ENCODE measurements at places on chromosomes 1 and 21.

DNA sequence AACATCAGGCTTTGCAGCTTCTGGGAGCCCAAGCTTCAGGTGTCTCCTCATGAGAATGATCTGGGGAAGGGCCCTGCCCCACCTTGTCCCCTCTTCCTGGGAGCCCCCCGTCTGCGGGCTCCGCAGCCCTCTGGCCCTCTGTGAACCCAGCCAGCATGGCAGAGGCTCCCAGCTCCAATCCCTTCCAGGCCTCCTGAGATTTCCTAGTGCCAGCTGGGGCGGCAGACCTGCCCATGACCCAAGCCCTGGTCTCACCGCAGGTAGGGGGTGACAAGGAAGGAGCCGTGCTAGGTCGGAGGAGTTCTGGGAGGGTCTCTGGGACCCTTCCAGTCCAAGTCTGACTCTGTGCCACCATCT is 7.7 kb downstream of the PLEKHG5 start:
- no peak for DNase-seq

- DNase-seq: no peak
Measured at GRCh38 chr1:184399192-184399847, 12.5 kb downstream of the C1orf21 start.

DNA sequence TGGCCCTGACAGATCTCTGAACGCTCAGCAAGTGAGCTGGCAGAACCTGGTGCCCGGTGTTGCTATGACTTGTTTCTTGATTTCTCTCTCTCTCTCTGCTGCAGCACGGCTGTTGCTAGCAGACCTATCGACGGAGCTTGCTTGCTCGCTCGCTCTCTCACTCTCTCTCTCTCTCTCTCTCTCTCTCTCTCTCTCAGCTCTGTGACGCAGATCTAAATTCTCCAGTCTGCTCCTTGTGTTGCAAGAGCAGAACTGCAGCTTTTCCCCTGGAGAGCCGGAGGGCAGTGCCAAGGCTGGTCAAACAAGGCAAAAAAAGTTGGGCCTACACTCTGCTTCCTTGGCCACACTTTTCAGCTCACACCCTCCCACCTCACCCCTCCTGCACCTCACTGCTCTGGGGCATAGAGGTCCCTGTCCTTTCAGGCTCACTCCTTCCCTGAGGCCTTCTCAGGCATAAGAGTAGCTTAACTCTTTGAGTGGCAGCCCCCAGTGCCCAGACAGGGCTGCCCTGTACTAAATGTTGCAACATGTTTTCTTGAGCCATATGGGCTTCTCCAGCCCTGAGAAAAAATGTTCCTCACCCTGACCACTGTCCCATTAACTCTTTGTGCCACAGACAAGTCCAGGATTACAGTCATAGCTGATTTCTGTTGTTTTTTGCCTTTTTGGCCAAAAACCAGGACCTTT is 72.2 kb downstream of the CD46 start:
- peak; percentile 38 for DNase-seq

DNA sequence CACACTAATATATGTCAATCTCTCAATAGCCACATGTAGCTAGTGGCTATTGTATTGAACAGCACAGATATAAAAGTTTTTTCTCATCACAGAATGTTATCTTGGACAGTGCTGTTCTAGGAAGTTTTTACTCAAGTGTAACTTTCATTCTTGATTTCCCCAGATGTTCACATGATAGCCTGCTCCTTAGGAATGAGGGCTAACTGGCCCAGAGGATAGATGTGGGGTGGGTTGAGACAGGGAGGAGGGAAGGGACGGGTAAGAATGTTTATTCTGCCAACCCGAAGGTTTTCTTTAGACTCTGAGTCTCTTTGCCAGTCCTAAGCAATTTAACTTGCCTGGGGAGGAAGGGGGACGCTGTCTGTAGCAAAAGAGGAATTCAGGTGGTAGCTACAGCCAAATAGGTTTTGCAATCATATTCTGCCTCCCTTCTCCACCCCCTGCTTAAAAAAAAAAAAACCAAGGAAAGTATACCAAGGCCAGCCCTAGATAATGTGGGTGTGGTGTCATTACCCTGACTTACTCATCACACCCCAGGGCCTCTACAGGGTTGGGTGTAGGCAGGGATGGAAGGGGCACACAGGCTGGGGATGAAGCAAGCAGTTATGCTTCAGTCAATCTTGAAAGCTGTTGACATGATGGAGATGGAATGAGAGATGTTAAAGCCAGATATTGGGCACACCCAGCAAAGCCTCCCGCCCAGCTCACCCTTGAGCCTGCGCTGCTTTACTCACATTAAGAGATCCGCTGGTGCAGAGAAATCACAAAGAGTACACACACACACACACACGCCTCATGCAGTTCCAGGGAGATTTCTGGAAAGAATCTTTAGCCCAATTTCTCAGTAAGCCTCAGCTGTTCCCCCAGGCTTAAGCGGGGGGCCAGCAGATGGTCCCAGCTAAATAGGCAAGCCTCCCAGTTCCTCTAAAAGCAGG is 59.9 kb downstream of the PLXNA2 start:
- no peak for DNase-seq

DNA sequence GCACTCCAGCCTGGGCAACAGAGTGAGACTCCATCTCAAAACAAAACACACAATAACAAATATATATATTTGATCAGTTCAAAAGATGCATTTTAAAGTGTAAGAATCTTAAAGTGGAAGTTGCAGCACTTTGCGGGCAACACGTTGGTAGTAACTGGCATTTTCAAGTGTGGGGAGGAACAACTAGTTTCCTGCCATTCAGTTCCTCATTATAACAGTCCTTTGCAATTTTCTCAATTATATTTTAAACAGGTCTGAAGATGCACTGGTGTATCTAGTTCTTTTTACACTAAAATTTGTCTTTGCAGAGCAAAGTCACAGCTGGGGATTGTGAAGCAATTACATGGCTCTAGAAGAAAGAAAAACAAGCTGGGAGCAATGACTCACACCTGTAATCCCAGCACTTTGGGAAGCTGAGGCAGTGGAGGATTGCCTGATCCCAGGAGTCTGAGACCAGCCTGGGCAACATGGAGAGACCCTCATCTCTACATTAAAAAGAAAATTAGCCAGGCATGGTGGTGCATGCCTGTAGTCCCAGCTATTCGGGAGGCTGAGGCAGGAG is 25.3 kb downstream of the RRAGC start:
- no peak for DNase-seq

DNA sequence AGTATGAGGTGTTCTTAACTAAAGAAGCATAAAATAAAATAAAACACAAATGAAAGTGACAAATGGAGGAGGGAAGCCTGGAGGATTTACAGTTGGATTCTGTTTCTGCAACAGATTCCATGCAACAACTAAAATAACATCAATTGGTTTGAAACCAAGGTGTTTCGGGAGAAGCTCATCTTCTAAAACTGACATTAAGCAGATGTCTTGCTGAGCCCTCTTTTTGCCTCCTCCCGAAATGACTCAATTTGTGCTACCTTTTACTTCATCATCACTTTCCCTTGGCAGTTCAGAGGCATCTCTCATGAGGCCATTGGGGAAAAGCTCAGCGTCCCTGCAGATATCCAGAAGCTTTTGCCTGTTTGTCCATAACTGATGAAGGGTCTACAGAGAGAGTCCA is 121.6 kb upstream of the ADAR start:
- DNase-seq: no peak

DNA sequence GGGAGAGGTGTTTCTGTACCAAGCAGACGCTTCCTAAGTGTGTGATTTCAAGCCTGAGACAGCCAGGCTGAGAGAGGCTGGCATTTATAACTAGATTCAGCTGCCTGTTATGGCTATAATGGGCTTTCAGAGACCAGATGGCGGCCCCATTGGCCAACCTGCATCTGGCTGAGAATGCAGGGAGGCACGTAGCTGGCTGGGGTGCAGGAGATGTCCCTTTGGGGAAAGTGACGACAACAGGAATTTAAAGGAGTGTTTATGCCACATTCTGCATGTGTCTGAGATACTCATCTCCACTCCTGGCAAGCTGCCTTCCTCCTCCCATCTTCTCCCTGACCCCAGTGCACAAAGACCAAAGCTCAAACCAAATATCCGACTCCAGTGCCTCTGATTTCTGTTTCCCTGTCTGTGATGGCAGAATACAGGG is 21.3 kb upstream of the CCDC190 start:
- DNase-seq: no peak
